CD8-positive, alpha-beta T cell (primary cell): ENCODE measurements at places on chromosomes 5 and 9. TPM values are rescaled to one million over a fixed set of nuclear protein-coding genes. Genes with fewer than 3 reads are reported as not detected.

The SLC24A2 gene
- not detected for total RNA-seq

The FBP1 gene
- total RNA-seq = 2.2 TPM

The PALM2AKAP2 gene
- not detected for total RNA-seq

The GLRA1 gene
- total RNA-seq = not detected

The ARL14EPL gene
- 0.44 TPM for total RNA-seq

The CERCAM gene
- 0.22 TPM for total RNA-seq

The SGCD gene
- 0.41 TPM for total RNA-seq

The ANXA2R gene
- total RNA-seq = 38.2 TPM

The CDC26 gene
- total RNA-seq = 13.1 TPM

The EGFLAM gene
- total RNA-seq = not detected

DNA sequence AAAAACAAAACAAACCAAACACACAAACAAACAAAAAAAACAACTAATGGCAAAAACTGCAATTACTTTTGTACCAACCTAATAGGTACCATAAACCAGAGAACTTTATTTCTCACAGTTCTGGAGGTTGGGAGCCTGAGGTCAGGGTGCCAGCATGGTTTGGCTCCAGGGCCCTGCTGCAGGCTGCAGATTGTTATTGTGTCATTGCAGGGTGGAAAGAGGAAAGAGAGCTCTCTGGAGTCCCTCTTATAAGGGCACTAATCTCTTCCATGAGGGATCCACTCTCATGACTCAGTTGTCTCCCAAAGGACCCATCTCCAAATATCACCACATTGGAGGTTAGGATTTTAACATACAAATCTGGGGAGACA, 64.9 kb upstream of the CPEB4 start:
- DNase-seq = no peak

GRCh38 chr5:168292786-168293696, 1.6 kb downstream of the WWC1 start:
- DNase-seq = no peak

GRCh38 chr5:141632650-141633049, 4.0 kb downstream of the HDAC3 start:
- DNase-seq = no peak

- no peak for DNase-seq
Observed at GRCh38 chr9:92404042-92404836, at the start of gene OGN. Gene OGN (minus strand): TSS chr9:92404578. CDS start chr9:92403407, 1,171 bp downstream.

DNA sequence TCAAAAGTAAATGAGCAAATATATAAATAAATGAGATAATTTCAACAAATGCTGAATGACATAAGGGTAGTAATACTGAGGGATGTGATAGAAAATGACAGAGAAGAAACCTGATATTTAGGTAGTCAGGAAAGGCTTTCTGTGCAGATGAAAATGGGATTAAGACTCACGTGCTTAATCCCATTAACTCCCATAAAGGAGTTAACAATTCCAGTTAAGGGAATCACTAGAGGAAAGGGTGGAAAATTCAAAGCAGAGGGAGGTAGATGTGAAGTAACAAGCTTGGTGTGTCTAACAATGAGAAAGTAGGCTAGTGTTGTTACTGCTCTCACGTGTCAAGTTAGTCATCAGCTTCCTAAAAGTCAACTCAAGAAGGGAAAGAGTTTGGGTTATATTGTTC, 90.5 kb upstream of the TRIM32 start:
- DNase-seq = no peak

DNA sequence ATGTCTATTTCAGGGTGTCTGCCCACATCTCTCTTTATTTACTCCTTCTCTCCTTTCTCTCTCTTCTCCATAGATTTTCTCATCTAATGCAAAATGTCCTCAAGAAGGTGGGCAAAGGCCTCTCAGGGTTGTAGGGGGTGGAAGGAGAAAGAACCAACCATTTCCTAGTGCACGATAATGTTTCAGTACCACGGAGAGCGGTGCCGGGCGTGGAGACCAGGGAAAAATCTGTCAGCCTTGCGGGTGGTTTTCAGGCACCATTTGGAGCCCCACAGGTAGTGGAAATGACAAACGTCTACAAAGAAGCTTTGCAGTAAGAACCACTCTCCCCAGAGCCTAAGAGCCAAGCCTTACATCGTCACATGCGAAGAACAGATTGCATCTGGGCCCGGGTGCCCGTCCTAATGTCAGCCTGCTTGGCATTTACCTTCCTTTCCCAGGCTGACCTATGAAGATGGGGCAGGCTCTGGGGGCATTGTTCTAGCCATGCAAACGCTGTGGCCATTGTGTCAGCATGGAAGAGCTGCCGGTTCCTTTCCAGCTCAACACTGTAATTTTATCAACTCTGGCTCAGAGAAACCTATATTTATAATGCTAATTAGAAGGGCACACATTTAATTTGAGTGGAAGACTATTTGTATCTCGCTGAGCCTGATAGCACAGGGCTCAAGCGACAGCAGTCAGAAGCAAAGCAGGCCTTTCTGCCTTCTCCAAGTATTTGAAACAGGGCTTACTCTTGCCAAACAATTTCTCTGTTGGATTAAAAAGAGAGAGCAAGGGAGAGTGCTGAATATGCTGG, 430.1 kb upstream of the WWC1 start:
- no peak for DNase-seq

DNA sequence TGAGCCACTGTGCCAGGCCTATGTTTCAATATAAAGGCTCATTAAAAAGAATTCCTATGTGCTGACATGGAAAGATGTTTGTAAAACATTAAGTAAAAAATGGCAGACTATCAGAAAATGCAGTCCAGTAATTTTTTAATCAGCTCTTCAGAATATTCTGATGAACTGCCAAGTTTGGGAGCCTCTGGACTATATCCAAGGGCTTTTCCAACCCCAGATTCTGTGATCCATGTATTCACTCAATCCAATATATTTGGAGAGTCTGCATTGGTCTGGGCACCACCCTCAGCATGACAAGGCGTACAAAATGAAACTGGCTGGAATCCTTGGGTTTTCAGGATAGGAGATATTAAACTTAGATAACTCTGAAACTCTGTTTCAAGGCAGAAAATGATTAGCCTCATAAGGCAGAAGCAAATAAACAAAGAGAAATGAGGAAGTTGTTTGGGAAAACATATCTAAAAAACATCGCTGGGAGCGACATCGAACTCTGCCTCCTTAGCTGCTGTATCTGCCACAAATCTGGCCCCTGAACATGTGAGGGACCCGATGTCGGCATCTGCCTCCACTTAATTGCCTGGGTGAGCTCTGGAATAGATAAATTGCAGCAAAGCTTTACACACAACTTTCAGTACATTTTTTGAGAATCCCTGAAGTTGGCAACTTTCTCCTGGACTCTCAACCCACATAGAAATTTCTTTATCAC, 14.4 kb downstream of the PDE6A start:
- DNase-seq = no peak

DNA sequence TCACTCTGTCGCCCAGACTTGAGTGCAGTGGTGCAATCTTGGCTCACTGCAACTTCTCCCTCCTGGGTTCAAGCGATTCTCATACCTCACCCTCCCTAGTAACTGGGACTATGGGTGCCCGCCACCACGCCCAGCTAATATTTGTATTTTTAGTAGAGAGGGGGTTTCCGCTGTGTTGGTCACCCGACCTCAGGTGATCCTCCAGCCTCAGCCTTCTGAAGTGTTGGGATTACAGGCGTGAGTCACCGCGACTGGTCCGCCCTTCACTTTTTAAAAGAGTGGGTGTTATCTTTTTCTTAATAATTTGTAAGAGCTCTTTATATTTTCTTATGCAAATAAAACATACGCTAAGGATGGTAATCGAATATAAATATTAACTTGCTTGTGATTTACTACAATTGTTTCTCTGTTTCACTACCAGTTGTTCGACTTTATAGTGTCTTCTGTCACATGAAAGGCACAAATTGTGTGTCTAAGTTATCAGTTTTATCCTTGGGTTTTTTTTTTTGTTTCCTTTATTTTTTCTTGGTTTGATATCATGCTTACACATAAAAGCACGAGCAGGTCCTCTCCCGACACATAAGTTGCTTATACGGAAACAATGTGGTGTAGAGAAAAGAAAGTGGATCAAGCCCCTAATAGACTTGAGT, 1.9 kb upstream of the GPBP1 start:
- DNase-seq = no peak

GRCh38 chr5:147563466-147564123, 53.7 kb upstream of the DPYSL3 start:
- DNase-seq = no peak

GRCh38 chr5:141524604-141525597, 36.0 kb downstream of the PCDHGC5 start:
- DNase-seq = peak; percentile 56

GRCh38 chr9:2024888-2025782, 10.0 kb downstream of the SMARCA2 start:
- no peak for DNase-seq
